K562 (cell line): ENCODE measurements at places on chromosomes 4 and X. TPM values are rescaled to one million over a fixed set of nuclear protein-coding genes. Genes with fewer than 3 reads are reported as not detected.
A peak's percentile ranks its signal among the peaks of the same experiment; 100 is the strongest.

DNA sequence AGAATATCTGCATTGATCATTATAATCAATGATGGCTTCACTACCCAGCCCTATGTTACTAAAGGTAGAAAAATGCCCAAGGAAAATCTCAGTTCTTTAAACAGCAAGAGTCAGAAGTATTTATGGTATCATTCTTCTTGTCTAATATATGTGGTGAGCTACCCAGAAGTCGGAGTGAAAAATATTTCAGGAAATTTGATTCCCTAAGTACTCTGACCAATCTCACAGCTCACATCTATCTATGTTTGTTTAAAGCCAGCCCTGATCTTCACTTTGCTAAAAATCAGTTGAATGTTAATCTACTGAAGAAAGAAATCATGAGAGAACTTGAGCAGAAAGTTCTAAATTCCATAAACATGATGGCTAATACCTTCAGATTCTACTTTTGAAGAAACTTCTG, 522.9 kb upstream of the SLIT2 start:
- H3K4me3 ChIP-seq, result no peak overlapping the region
- H3K36me3 ChIP-seq, result no peaks in the 10 kb centered on the region
- no peak for DNase-seq
- no peaks in the 10 kb centered on the region for H3K27me3 ChIP-seq
- no peak overlapping the region for H3K27ac ChIP-seq
- H3K4me1 ChIP-seq, result no peaks in the 10 kb centered on the region

- no peak overlapping the region for H3K27ac ChIP-seq
- DNase-seq, result no peak
- no peaks in the 10 kb centered on the region for H3K4me1 ChIP-seq
- H3K27me3 ChIP-seq, result no peaks in the 10 kb centered on the region
- no peaks in the 10 kb centered on the region for H3K36me3 ChIP-seq
Measured at GRCh38 chr4:156939139-156939538, 32.5 kb downstream of the PDGFC start.

TMEM47 gene
- total RNA-seq, result 0.04 TPM in 2 replicates

STAG2 gene
- 86.3 and 90.1 TPM in 2 replicates for total RNA-seq

GRCh38 chr4:84796394-84796793, 170.1 kb downstream of the WDFY3 start:
- H3K4me3 ChIP-seq, result no peak overlapping the region
- H3K36me3 ChIP-seq, result no peaks in the 10 kb centered on the region; the same call in 2 of the 3 replicates
- DNase-seq, result peak; percentile 28
- no peaks in the 10 kb centered on the region for H3K4me1 ChIP-seq
- no peaks in the 10 kb centered on the region for H3K27me3 ChIP-seq

- H3K27me3 ChIP-seq, result no peaks in the 10 kb centered on the region
- H3K36me3 ChIP-seq, result no peaks in the 10 kb centered on the region
- DNase-seq, result peak; percentile 20
Measured at GRCh38 chrX:129523079-129523911, at the start of gene SMARCA1. Gene SMARCA1, minus strand, starts transcription at chrX:129523490. Its CDS starts 120 bp downstream, at chrX:129523370.

- no peaks in the 10 kb centered on the region for H3K27me3 ChIP-seq
- H3K4me3 ChIP-seq, result no peak overlapping the region
- no peak for DNase-seq
- H3K27ac ChIP-seq, result no peak overlapping the region
- no peaks in the 10 kb centered on the region for H3K36me3 ChIP-seq
Measured at GRCh38 chr4:176741253-176741652, 51.5 kb downstream of the VEGFC start.

HOPX gene
- total RNA-seq, result 0.24 and 0.27 TPM in 2 replicates

- H3K4me1 ChIP-seq, result no peaks in the 10 kb centered on the region
- no peak for DNase-seq
- no peak overlapping the region for H3K4me3 ChIP-seq
- H3K36me3 ChIP-seq, result no peaks in the 10 kb centered on the region
- H3K27me3 ChIP-seq, result no peaks in the 10 kb centered on the region
Measured at GRCh38 chr4:72984351-72984750, 85.2 kb downstream of the COX18 start.

DNA sequence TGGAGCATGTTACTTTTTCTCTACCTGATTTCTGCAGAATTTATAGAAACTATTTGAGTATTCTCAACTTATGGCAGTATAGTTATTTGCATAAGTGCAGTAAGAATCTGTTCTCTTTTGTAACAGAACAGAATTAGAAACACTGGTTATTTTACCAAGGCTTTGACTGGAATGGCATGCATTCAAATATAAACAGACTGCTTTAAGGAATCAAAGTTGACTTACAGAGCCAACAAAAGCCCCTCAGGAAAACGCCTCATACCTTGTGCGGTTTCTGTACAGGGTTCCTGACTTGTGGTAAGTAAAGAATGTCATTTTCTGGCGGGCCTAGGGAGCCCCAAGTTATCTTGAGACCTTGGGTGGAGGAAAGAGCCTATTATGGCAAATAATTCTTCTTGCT, 97.1 kb downstream of the GPR143 start:
- H3K4me1 ChIP-seq, result peaks cover 3% of the 10 kb centered on the region; the same call in 1 of the 3 replicates
- H3K4me3 ChIP-seq, result no peak overlapping the region
- H3K36me3 ChIP-seq, result peaks cover 4% of the 10 kb centered on the region; the same call in 2 of the 3 replicates
- H3K27ac ChIP-seq, result no peak overlapping the region
- DNase-seq, result no peak
